Esophagus squamous epithelium (tissue), 5 donors: ENCODE measurements at places on chromosomes 11 and 22. TPM values are rescaled to one million over a fixed set of nuclear protein-coding genes. Genes with fewer than 3 reads are reported as not detected.

The LGR4 gene
- total RNA-seq = 45.6 TPM

The PIH1D2 gene
- total RNA-seq = 3.3 TPM

The ROM1 gene
- 8.5 TPM for total RNA-seq

The UVRAG gene
- 15.4 TPM for total RNA-seq

The NUP160 gene
- total RNA-seq = 30.1 TPM

The TRPM5 gene
- not detected for total RNA-seq

The MFRP gene
- total RNA-seq = not detected

The CECR2 gene
- 0.57 TPM for total RNA-seq

The TSSK2 gene
- not detected for total RNA-seq
